Activated CD4-positive, alpha-beta T cell treated with anti-CD3 and anti-CD28 coated beads, Interleukin-2, amount 10 ng/mL, durations not matched to agents 24 days and 14 days (primary cell): ENCODE measurements at places on chromosomes 2 and 18. TPM values are rescaled to one million over a fixed set of nuclear protein-coding genes. Genes with fewer than 3 reads are reported as not detected.

Gene TMSB10
- total RNA-seq = 2,196 and 2,218 TPM in 2 replicates

Gene CHRNG
- total RNA-seq = not detected in 2 replicates

Gene ANKRD53
- not detected in 2 replicates for total RNA-seq

Gene CRACDL
- 0.07 and 0.12 TPM in 2 replicates for total RNA-seq

Gene RIT2
- total RNA-seq = not detected in 2 replicates

Gene GKN1
- total RNA-seq = not detected in 2 replicates

Gene TMEM247
- total RNA-seq = not detected in 2 replicates

Gene MEP1B
- total RNA-seq = not detected in 2 replicates

Gene DDX1
- total RNA-seq = 116 TPM in 2 replicates

Gene PLEKHH2
- 0.52 and 0.65 TPM in 2 replicates for total RNA-seq

GRCh38 chr2:174673876-174674275 lies 76.3 kb upstream of the WIPF1 start:
- H3K36me3 ChIP-seq = peaks cover 52% of the 10 kb centered on the region
- peaks cover 26% of the 10 kb centered on the region for H3K4me1 ChIP-seq
- no peaks in the 10 kb centered on the region for H3K27me3 ChIP-seq
- no peak overlapping the region for H3K27ac ChIP-seq
- no peak for DNase-seq

GRCh38 chr2:234404957-234405356 lies 91.9 kb downstream of the ARL4C start:
- peaks cover 42% of the 10 kb centered on the region for H3K4me1 ChIP-seq
- no peak for DNase-seq
- H3K27me3 ChIP-seq = no peaks in the 10 kb centered on the region
- no peaks in the 10 kb centered on the region for H3K36me3 ChIP-seq

- no peak overlapping the region for H3K4me3 ChIP-seq
- no peak for DNase-seq
- H3K27ac ChIP-seq = no peak overlapping the region
- H3K27me3 ChIP-seq = peaks cover 42% of the 10 kb centered on the region
Measured at GRCh38 chr2:12929758-12930157, 213.0 kb downstream of the TRIB2 start.

GRCh38 chr2:20384953-20385352 lies 34.3 kb upstream of the PUM2 start:
- H3K36me3 ChIP-seq = no peaks in the 10 kb centered on the region
- H3K27me3 ChIP-seq = peaks cover 10% of the 10 kb centered on the region
- DNase-seq = no peak

GRCh38 chr2:169365029-169365480 lies 2.7 kb upstream of the LRP2 start:
- H3K4me3 ChIP-seq = peak overlapping the region; percentile 85
- peak; percentile 71 for DNase-seq
- peaks cover 34% of the 10 kb centered on the region for H3K4me1 ChIP-seq
- H3K27ac ChIP-seq = peak overlapping the region; percentile 72

DNA sequence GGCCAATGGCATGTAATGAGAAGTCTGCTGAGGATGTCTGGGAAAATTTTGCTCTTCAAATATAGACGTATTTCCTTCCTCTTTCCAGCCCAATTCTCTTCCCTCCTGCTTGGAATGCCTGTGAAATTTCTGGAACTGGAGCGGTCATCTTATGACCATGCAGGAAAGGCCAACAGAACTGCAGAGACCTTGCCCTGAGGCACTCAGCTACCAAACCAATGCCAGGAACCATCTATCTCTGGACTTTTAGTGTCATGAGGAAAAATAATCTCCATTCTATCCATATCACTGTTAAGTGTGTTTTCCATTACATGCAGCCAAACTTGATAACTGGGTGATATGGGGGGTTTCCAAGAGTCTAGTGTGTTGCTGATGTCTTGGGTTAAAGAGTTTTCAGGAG lies 363.7 kb downstream of the SLC4A3 start:
- H3K4me3 ChIP-seq = no peak overlapping the region
- H3K4me1 ChIP-seq = no peaks in the 10 kb centered on the region
- no peak overlapping the region for H3K27ac ChIP-seq
- DNase-seq = no peak
- H3K27me3 ChIP-seq = no peaks in the 10 kb centered on the region
- H3K36me3 ChIP-seq = no peaks in the 10 kb centered on the region

DNA sequence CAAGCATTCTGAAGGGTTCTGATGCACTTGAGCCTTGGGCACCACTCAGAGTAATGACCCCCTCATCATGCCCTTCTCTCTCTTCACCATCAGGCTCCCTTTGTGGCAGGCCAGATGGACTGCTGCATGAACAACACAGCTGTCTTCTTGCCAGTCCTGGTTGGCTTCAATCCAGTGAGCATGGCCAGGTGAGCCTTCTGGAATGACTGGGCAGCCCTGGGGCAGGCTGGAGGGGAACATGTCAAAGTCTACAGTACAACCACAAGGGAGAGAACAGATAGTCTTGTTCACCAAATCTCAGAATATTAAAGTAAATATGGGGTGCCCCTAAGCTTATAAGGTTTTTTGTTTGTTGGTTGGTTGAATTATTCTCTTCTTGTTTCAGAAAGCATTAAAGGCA lies 4.4 kb downstream of the GCKR start:
- DNase-seq = no peak
- no peaks in the 10 kb centered on the region for H3K4me1 ChIP-seq
- H3K27me3 ChIP-seq = peaks cover 41% of the 10 kb centered on the region
- no peak overlapping the region for H3K27ac ChIP-seq
- no peaks in the 10 kb centered on the region for H3K36me3 ChIP-seq
- no peak overlapping the region for H3K4me3 ChIP-seq

GRCh38 chr2:102509749-102510148 lies 36.7 kb downstream of the SLC9A4 start:
- no peak overlapping the region for H3K4me3 ChIP-seq
- H3K4me1 ChIP-seq = peaks cover 8% of the 10 kb centered on the region
- DNase-seq = no peak
- no peak overlapping the region for H3K27ac ChIP-seq
- no peaks in the 10 kb centered on the region for H3K36me3 ChIP-seq

GRCh38 chr2:60948161-60948560 lies 66.8 kb downstream of the REL start:
- peaks cover 10% of the 10 kb centered on the region for H3K4me1 ChIP-seq
- H3K27me3 ChIP-seq = no peaks in the 10 kb centered on the region
- H3K36me3 ChIP-seq = peaks cover 35% of the 10 kb centered on the region

DNA sequence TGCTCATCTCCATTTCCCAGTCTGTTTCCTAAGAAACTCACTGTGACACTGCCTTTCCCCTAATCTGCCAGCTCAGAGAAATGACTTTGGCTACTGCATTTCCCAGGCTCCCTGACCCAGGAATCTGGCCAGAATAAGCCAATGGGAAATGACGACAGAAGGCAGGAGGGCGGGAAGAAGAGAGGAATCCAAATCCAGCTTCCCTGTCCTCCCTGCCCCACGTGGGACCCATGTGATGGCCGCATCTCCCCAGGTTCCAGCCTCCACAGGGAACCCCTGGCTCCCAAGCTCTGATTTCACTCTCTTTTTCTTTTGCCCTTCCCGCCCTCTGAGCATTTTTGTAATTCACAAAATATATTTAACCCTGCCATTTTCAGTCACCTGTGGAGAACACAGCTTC lies 37.8 kb upstream of the RAB12 start:
- peaks cover 7% of the 10 kb centered on the region for H3K27me3 ChIP-seq
- no peaks in the 10 kb centered on the region for H3K4me1 ChIP-seq
- no peak overlapping the region for H3K4me3 ChIP-seq
- H3K27ac ChIP-seq = no peak overlapping the region

- peaks cover 2% of the 10 kb centered on the region for H3K4me1 ChIP-seq
- no peak overlapping the region for H3K27ac ChIP-seq
- H3K4me3 ChIP-seq = no peak overlapping the region
- no peak for DNase-seq
- H3K36me3 ChIP-seq = peaks cover 22% of the 10 kb centered on the region
Measured at GRCh38 chr2:171719660-171720059, 32.4 kb downstream of the DYNC1I2 start.

- H3K4me3 ChIP-seq = no peak overlapping the region
- no peaks in the 10 kb centered on the region for H3K4me1 ChIP-seq
- H3K27ac ChIP-seq = no peak overlapping the region
- H3K36me3 ChIP-seq = no peaks in the 10 kb centered on the region
Measured at GRCh38 chr18:55432307-55433040, 155.5 kb downstream of the TCF4 start.

- no peak overlapping the region for H3K27ac ChIP-seq
- no peak for DNase-seq
- H3K36me3 ChIP-seq = no peaks in the 10 kb centered on the region
- no peaks in the 10 kb centered on the region for H3K4me1 ChIP-seq
- H3K4me3 ChIP-seq = no peak overlapping the region
Measured at GRCh38 chr2:95284886-95285541, 10.8 kb downstream of the PROM2 start.

GRCh38 chr2:187876554-187876953 lies 322.3 kb upstream of the TFPI start:
- H3K36me3 ChIP-seq = no peaks in the 10 kb centered on the region
- no peak for DNase-seq
- no peak overlapping the region for H3K4me3 ChIP-seq
- no peaks in the 10 kb centered on the region for H3K4me1 ChIP-seq
- no peak overlapping the region for H3K27ac ChIP-seq
- H3K27me3 ChIP-seq = no peaks in the 10 kb centered on the region

DNA sequence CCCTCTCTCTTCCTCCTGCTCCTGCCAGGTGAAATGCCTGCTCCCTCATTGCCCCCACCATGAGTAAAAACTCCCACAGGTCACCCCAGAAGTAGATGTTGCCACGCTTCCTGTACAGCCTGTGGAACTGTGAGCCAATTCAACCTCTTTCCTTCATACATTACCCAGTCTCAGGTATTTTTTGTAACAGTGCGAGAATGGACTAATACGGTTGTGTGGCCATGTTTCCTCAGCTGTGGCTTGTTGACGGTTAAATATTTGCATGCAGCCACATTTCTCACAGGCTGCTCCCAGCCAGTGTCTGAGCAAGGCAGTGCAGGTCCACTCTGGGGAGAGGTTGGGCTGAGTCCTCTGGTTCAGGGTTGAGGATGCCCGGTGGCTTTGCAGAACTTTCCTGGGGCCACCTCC lies 27.8 kb upstream of the COPS8 start:
- H3K27ac ChIP-seq = no peak overlapping the region
- H3K4me3 ChIP-seq = no peak overlapping the region
- H3K27me3 ChIP-seq = peaks cover 2% of the 10 kb centered on the region
